B cell (primary cell): ENCODE measurements at places on chromosomes 6 and 20. TPM values are rescaled to one million over a fixed set of nuclear protein-coding genes. Genes with fewer than 3 reads are reported as not detected.

Gene TSHZ2
- total RNA-seq = 5.7 and 7.7 TPM in 2 replicates

Gene ECT2L
- total RNA-seq = not detected in 2 replicates

DNA sequence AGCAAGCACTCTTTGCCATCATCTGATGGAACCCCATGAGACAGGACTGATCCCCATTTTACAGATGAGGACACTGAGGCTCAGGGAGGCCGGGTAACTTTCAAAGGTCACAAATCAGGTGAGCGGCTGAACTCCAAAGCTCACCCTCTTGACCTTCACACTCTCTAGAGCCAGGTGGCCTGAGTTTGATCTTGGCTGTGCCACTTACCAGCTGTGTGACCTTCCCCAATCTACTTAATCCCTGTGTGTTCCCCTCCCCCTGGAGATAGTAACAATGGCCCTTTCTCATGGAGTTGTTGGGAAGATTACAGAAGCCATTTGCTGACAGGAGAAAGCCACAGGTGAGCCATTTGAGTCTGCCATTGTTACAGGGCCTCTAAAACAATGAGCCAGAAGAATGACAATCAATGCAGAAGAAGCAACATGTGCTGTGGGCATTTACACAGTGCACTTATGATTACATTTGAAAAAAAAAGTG, 34.5 kb downstream of the BMP7 start:
- DNase-seq = no peak

DNA sequence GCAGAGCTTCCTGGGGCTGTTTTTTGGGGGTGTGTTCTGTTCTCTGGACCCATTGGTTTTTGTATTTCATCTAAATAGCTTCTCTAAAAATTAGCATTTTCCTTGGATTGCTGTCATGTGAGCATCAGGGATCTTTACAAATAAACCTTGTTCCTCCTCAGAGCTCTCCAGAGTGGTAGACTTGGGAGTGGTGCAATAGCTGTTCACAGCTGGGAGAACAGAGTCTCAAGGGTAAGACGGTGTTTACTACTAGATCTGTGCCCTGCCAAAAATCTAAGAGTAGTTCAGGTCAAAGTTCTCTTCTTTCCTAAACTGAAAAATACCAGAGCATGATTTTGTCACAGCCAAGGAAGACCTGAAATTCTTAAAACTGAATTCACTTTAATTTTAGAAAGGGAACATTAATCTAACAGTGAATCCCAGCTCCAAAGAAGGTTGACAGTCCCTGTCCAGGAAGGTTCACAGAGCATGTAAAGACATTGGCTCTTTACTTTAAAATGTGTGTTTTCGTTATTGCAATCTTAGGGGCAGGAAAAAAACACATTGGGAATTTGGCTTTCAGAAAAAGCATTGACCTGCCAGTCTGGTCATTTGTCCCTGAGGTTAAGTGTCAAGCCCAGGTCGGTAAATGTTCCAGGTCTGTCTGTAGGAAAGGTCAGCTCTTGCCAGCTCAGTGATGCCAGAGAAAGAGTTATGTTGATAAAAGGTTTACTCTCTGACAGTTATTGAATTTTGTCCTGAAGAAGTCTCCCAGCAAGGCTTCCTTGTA, 43.3 kb downstream of the VAPB start:
- no peak for DNase-seq

DNA sequence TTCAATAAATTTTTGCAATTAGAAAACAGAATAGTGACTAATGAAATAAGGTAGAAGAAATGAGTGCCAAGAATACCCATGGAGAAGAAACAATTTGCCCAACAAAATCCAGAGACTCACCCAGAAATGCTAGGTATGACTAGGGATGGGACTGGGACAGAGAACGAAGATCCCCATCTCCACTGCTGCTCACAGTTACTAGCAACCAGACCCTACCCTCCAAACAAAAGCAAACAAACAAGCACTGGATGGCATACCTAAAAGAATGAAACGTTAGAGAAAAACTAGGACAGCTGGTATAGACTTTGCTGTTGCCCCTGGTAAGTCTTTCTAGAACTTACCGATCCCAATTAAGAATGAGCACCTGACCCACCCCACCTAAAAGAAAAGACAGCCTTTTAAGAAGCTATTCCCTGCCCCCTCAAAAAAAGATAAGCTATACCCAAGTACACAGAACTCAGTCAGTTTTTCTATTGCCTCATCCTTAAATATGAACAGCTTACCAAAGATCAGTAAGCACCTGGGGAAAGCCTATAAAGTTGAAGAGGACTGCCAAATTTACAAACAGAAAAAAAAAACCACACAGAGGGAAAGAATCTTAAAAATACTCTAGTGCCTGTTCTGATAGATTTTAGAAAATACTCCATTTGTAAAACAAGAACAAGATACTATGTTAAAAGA, 31.7 kb downstream of the REPS1 start:
- no peak for DNase-seq

GRCh38 chr6:96521306-96521643, 331 bp upstream of the UFL1 start:
- DNase-seq = no peak

Gene EFCAB8
- 2.3 and 3.8 TPM in 2 replicates for total RNA-seq

DNA sequence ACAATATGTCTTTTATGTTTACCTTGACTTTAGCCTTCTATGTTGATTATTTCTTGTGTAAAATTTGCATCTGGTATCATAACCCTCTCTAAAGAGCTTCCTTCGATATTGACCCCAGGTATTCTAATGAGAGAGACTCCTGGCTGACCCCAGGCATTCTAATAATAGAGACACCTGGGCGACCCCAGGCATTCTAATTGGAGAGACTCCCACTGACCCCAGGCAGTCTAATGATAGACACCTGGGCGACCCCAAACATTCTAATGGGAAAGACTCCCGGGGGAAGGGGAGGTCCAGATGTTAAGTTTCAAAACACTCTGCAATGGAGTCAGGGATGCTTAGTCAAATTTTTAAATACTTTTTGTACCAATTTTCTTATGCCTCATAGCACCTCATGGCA, 726.4 kb downstream of the COL12A1 start:
- DNase-seq = no peak

DNA sequence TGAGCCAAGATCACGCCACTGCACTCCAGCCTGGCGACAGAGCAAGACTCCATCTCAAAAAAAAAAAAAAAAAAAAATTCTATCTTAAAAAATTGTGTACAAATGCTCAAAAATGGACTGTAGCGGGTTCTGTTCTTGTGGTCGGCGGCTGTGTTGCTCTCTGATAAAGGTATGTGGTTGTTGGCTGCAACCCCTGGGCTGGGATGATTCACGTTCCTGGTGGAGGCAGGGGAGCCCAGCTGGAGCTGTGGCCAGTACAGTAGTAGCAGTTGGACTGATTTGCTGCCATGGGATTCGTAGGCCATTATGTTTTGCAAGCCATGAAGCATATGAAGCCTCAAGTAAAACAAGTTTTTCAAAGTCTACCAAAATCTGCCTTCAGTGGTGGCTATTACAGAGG, 22.3 kb downstream of the MDN1 start:
- DNase-seq = no peak

GRCh38 chr6:84788689-84789088, 24.3 kb upstream of the TBX18 start:
- no peak for DNase-seq
